ENCODE measurements at places on chromosomes 7 and 10.

DNA sequence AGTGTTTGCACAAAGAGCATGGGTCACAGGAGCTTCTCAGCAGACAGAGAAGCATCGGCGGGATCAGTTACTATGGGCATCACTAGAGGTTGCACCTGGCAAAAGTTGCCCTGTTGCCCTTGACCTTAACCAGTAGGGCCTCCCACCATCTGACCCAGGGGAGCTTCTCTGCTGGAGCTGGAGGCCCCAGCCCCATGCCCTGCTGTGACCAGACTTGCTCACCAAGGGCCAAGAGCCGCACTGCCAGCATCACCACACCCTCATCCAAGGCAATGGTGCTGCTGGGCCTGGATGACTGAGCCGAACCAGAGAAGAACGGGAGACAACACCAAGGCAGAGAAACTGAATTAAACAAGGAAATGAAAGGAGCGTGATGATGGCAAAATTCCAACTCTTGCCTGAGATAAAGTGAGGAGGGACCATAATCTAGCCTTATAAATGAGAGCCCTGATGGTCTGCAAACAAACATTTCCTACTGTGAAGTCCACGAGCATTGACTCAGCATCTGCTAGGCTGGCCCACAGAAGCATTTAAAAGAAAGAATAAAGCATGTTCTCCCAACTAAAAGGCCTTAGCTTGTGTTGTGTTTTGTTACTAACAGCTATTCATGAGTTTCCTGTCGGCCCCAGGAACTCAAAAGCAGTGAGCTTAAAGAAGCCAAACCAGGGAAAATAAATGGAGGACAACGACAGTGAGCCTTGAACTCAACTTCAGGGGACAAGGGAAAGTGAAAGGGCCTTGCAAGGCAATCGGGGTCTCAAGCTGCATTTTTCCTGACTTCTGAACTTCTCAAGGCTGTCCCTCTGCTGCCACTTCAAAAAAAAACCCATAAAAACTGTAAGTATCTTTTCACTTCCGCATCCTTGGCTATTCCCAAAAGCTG lies 60.4 kb downstream of the AFAP1L2 start:
- DNase-seq, result no peak

DNA sequence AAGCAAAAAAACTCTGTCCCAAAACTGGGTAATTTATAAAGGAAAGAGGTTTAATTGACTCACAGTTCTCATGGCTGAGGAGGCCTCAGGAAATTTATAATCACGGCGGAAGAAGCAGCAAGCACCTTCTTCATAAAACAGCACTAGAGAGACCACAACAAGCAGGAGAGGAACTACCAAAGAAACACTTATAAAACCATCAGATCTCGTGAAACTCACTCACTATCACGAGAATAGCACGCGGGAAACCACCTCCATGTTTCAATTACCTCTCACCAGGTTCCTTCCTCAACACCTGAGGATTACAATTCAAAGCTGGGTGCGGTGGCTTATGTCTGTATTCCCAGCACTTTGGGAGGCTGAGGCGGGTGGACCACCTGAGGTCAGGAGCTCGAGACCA lies 48.5 kb downstream of the PDIA4 start:
- no peak for DNase-seq

DNA sequence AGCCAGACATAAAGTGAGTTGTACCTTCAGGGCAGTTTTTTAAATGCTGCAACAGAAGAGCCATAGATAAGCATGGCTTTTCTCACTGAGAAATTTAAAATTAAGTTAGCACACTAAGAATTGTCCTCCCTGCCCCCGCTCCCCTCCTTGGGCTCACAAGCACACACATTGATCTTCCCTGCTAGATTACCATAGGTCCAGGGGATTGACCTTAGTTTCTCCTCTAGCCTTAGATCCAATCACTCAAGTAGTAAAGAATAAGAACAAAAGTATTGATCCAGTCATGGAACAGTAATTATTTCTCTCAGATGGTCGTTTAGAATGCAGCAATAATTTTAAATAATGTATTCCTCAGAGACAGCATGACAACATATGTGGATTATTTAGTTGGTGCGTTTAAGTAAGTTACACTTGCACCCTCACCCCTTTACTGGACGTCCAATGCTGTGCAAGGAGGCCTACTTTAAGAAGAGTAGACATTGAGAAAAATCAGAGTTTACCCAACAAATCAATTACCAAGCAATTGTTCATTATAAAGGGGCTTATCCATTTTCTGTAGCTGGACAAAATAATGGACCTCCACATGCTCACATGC lies 683.5 kb upstream of the GALNT17 start:
- DNase-seq, result no peak

- no peak for DNase-seq
Observed at GRCh38 chr7:117639966-117640365, 160.1 kb downstream of the CFTR start.

DNA sequence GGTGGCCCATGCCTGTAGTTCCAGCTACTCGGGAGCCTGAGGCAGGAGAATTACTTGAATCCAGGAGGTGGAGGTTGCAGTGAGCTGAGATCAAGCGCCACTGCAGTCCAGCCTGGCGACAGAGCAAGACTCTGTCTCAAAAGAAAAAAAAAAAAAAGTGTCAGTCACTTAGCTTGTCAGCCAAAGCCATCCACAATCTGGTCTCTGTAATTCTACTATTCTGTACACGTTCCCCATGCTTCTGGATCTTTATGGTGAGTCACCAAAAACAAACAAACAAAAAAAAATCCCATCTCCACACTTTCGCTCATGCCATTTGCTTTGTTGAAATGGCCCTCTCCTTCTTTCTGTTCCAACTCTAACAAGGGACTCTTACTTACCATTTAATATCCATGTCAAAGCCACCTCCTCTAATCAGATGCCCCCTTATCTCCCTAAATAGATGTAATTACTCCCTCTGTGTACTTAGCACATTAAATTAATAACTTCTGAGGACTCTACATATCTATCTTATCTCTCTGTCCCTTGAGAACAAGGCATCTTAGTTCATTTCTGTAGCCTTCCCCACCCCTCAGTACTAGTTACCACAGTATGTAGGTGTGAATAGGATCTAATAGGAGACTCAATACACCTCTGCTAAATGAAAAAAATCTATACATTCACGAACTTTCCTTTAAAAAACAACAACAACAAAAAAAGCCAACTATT lies 128.4 kb downstream of the ELMO1 start:
- no peak for DNase-seq

GRCh38 chr7:117478836-117479224 lies 995 bp upstream of the CFTR start:
- no peak for DNase-seq

- DNase-seq, result no peak
Observed at GRCh38 chr7:97513326-97513725, 218.6 kb upstream of the TAC1 start.

DNA sequence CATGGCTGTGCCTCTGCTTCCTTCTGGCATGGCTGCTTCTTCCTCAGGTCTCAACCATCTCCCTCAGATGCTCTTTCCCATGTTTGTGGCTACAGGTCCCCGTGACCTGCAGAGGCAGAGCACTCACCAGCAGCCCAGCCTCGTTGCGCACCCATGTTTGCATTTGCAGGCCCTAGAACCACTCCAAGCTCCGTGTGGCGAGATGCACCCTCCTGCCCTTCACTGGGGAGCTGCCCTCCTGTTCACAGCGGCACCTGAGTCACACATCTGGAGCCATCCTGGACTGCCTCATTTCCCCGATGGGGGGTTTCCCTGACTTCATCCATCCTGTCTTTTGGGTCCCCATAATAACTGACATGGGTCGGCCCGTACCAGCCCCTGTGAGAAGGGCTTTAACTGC lies 35.9 kb downstream of the EGFR start:
- no peak for DNase-seq

- DNase-seq, result no peak
Observed at GRCh38 chr7:140676306-140676705, 3.6 kb downstream of the ADCK2 start.

GRCh38 chr7:954330-955238 lies at the start of gene ADAP1:
TSS of gene ADAP1 (minus strand) at chr7:954680. CDS start at chr7:954477, 203 bp downstream.
- DNase-seq, result peak; percentile 6

DNA sequence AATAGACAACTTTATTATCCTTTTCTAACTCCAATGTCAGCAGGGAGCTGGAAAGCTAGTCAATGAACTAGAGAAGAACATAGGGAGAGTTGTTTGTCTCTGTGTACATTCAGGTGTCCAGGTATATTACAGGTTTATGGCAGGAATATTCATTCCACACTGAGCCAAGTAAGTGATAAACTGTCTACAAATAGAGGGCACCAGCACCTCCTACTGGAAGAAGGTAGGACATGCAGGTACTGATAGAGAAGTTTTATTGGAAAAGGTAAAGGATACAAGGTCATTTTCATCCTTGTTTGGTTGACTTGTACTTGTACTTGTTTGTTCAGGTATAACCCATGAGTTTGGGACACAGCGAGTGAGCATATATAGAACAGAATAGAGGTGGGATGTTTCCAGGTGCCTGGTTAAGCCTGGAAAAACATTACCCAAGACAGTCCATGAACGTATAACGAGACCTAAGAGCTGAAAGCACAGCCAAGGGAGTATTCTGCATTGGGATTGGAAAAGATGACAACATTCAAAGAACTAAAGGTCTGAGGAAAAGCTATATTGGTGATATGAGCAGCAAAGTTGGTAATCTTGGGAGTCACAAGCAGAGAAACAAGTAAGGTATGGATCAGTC lies 61.4 kb upstream of the PPP1R3C start:
- peak; percentile 2 for DNase-seq

DNA sequence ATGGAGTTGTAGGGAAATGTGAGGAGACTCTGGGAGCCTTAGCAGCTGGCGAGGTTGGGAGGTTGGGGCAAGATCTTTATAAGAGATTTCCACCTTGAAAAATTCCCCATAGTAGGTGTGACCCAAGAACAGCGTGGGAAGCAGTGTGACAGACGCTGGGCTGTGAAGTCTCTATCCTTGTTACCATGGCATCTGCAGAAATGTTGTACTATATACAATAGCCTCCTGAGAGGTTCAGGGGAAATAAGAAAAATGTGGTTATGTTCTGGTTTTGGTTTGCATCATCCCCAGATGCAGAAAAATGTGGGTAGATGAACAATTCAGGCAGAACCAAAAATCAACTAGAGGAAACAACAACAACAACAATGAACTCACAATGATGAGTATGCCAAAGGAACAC lies 498.6 kb downstream of the SH2D4B start:
- no peak for DNase-seq

- no peak for DNase-seq
Observed at GRCh38 chr7:107080099-107080505, 35.6 kb downstream of the PRKAR2B start.

- DNase-seq, result no peak
Observed at GRCh38 chr10:4266416-4267085, 481.5 kb upstream of the KLF6 start.

GRCh38 chr7:68787566-68787965 lies 810.7 kb upstream of the AUTS2 start:
- no peak for DNase-seq
